Occipital lobe (tissue), 3 donors: ENCODE measurements at places on chromosomes 7 and 10.

DNA sequence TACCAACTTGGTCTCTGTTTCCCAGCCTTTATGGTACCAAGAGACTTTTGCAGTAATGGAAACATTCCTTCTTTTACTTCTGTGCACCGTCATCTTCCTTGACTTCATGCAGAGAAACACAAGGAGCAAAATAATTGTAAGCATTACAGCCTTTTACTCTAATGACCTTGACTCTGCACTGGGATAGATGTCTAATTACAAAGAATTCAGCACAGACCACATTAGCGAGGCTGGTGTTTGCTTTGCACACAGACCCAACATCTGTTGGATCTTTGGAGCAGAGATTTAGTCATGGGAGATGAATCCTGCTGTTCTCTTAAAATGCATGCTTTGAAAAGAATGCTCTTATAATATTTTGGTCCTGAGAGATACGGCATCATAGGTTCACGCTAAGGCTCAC is 261.6 kb downstream of the TWIST1 start:
- DNase-seq = no peak

GRCh38 chr7:119572132-119572531 is 700.8 kb upstream of the KCND2 start:
- no peak for DNase-seq

DNA sequence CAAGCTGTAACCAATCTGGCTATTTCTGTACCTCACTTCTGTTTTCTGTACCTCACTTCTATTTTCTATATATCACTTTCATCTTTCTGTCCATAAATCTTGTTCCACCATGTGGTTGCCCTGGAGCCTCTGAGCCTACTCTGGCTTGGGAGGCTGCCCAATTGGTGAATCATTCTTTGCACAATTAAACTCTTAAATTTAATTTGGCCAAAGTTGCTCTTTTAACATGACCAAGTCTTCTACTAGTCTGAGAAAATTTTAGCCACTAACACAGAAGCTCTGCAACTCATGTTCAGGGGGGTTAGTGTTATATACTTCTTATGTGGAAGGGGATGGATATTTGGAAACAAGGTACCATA is 503.5 kb downstream of the KIF20B start:
- DNase-seq = no peak

GRCh38 chr10:98045785-98046389 is 15.5 kb upstream of the CRTAC1 start:
- DNase-seq = no peak

- DNase-seq = no peak
These were observed 38.6 kb downstream of the CDC14C start for GRCh38 chr7:48962821-48963505.

- DNase-seq = no peak
These were observed 1.8 kb upstream of the TMEM184A start for GRCh38 chr7:1557771-1558170.

DNA sequence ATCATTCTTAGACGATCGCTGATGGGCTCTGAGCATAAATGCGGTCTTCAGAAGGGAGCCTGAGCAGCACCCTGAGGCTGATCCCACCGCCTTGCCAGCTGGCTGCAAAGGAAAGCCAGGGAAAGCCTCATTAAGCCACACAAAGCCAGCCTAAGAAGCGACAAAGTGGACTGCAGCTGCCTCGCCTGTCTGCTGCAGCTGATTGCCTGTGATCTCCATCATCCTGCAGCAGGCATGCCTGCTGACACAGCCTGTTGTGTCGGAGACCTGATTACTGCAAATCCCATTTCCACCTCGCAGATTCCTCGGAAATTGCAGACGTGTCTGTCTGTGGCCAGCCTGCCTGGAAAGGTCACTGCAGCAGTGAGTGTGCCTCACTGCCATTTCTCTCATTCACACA is 1087.0 kb upstream of the AUTS2 start:
- no peak for DNase-seq

- no peak for DNase-seq
These were observed 151.5 kb upstream of the COL1A2 start for GRCh38 chr7:94243066-94243711.

DNA sequence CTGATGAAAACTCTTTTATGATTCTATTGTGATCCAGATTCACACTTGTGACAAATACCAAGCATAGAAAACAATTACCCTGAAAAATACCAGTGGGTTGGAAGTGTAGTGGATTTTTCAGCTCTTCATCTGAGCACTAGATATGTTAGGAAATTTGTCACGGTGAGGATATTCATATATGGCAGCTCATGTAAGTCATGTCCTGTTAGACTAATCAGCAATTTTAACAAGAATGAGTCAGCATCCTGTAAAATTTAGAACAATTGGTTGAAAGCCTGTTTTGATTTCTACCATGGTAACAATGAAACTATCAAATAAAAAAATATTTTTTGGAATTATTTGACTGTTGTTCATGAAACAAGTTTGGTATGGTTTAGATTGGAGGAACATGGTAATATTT is 334.3 kb downstream of the CACNA2D1 start:
- no peak for DNase-seq

DNA sequence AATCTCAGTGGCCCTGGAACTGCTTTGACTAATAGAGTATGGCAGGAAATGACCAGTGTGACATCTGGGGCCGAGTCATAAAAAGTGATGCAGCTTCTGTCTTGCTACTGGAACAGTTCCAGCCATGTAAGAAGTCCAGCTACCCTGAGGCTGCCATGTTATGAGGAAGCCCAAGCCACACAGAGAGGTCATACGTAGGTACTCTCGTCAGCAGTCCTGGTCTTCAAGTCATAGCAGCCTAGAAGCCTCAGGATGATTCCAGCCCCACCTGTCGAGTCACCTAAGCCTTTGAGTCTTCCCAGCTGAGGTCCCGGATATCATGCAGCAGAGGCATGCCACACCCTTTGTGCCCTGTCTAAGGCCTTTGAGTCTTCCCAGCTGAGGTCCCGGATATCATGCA is 92.1 kb downstream of the PPP1R3C start:
- no peak for DNase-seq

DNA sequence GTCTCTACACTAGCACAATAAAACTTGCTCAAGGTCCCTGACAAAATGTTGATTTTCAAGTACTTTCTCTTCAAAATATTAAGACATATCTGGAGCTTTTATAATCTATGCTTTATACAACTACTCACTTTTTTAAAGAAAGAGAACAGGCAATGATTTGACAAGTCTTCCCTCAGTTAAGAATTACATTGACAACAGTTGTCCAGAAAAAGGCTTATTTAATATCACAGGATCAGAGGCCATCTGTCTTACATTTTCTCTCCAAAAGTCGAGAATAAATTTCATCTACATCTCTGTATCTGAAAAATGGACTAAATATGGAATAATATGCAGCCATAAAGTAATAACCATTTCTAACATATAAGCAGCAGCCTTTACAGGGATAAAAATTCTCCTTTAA is 8.2 kb upstream of the RNF148 start:
- DNase-seq = no peak

DNA sequence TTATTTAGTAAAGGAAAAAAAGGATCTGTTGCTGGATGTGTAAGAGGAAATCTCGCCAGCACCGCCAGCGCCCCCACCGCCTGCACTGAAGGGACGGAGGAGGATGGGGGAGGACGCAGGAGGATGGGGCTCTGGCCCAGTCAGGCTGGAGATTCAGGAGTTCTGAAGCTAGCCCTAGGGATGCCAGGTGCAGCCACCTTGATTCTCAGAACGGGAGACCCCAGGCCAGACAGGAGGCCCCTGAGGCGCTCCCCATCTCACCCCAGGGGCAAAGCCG is 1.3 kb downstream of the CAMK2B start:
- DNase-seq = no peak

- no peak for DNase-seq
These were observed 4.2 kb upstream of the GSTO2 start for GRCh38 chr10:104264783-104265182.

GRCh38 chr7:130273081-130273932 is 6.6 kb downstream of the CPA2 start:
- DNase-seq = no peak
